Left renal cortex interstitium (tissue), 4 donors: ENCODE measurements at places on chromosomes 12 and 14.

DNA sequence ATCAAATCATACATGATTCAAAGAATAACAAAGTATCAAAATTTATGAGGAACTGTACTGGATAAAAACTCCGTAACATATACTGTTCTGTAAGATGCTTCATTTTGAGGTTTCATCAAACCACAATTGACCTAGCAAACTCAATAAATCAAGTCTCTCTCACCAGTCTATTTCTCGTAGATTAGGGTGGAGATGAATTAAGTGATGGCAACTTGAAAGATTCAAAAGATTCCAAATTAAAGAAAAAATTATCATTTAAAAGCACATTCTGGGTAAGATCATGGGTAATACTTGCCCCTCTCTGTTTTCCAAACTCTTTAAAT lies 74.4 kb downstream of the PAPLN start:
- no peak for DNase-seq

DNA sequence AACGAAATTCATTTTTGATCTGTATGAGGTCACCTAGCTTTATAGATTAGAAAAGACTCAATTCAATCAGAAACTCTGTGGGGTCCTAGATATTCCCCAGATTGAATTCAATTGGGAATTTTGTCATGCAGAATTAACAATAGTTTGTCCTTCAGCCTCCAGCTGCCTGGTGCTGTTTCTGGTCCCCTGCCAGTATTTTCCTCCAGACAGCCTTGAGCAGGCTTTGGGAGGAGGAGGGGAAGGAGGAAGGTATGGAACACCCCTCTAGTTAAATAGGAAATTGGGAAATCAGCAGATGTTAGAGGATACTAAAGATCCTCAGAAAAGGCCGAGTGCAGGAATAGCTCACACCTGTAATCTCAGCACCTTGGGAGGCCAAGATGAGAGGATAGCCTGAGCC lies 10.6 kb downstream of the GRIP1 start:
- no peak for DNase-seq

DNA sequence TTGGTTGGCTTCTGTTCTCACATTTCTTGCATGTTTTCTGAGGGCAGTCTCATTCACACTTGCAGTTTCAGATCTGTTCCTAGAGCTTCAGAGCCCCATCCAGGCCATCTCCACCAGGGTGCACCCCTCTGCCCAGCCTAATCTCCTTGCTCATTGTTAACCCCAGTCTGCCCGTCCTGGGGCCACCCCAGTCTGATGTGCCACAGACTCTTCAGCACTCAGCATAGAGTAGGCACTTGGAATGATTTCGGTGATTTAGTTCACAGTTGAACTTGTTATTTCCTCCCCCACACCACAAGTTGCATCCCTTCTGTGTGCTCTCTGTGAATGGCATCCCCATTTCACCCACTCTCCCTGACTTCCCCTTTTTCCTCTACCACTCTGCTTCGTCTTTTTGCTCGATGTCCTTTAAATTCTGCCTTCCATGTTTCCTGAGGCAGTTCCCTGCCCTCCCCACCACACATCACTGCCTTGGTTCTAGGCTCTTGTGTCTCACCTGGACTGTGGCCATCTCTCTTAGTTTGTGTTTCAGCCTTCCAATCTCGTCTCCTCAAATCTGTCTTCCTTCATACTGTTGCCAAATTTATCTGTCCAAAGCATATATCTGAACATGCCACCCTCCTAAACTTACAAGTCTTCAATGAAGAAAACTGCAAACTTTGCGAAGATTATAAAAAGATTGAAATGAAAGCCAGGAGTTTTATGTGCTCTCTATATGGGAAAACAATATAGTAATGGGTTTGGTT lies 41.5 kb downstream of the ANO6 start:
- DNase-seq, result no peak

DNA sequence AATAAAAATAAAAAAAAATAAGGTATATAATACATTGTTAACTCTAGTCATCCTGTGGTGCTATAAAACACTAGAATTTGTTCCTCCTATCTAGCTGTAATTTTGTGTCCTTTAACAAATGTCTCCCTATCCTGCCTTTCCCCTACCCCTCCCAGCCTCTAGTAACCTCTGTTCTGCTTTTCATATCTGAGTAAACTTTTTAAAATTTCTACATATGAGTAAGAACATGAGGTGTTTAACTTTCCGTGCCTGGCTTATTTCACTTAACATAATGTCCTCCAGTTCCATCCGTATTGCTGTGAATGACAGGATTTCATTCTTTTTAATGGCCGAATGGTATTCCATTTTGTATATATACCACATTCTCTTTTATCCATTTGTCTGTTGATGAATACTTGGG lies 71.3 kb upstream of the GNG2 start:
- no peak for DNase-seq

DNA sequence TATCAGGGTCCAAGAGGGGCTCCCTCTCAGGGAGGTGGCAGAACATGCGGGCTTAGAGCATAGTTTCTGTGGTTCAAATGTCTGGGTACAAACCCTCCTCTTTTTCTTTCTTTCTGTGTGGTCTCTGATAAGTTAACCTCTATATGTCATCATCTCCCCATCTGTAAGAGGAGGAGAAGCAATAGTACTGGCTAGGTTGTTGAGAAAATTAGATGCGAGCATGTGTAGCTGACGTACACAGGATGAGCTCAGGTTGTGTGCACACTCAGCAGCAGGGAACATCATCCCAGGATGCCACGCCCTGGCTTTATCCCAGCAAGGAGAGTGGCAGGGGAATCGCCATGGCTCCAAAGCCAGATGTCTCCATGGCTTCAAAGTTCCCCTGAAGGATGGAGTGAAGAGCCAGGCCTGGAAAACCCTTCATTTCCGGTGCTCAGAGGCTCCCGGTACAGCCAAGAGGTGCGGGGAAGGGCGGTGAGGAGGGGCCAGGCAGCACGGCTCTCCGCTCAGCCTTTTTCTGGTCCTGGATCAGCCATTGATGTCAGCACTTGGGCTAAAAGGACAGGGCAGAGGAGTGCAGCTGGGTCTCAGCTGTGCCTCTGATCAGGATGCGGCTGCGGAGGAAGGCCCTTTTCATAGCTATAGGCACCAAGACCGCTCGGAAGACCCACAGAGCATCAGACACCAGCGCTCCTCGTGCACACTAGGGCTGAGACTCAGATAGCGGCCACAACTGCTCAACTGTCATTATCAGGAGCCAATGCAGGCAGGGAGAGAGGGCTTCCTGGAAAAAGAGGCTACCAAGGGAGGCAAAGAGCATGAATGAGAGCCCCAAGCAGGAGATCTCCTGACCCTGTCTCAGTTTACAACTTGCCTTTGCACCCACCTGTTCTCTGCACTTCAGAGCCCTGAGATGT lies 41.5 kb downstream of the ARL6IP4 start:
- no peak for DNase-seq
